Posterior vena cava (tissue), 2 donors: ENCODE measurements at places on chromosomes 5 and 9. TPM values are rescaled to one million over a fixed set of nuclear protein-coding genes. Genes with fewer than 3 reads are reported as not detected.

The ZFYVE16 gene
- total RNA-seq = 41.3 TPM

The ANKRD18B gene
- total RNA-seq = not detected

The PCDHA6 gene
- total RNA-seq = 0.14 TPM

The C9orf57 gene
- not detected for total RNA-seq

The FBN2 gene
- 6.3 TPM for total RNA-seq

- peak; percentile 84 for DNase-seq
Observed at GRCh38 chr5:56588636-56589480, 226.5 kb upstream of the MAP3K1 start.

GRCh38 chr9:118761016-118761790, 608.0 kb downstream of the BRINP1 start:
- no peak for DNase-seq

DNA sequence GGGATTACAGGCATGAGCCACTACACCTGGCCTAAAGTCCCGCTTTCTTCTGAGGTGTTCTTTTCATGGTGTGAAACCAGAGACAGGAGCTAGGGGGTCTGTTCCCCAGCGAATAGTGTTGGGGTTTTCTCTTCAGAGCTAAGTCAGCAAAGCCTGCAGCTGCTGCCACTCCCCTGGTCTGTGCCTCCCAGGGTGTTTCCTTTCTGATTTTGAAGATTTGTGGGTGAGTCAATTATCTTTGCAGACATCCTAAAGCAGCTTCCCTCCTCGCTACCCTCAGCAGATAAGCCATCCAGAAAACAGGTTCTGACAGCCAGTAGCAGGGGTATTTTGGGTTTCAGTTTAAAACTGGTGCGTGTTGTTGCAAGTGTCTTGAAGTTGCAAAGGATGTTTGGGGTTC, 72.0 kb upstream of the IQGAP2 start:
- DNase-seq = no peak

- no peak for DNase-seq
Observed at GRCh38 chr5:150301901-150302300, 804 bp downstream of the ARSI start.

DNA sequence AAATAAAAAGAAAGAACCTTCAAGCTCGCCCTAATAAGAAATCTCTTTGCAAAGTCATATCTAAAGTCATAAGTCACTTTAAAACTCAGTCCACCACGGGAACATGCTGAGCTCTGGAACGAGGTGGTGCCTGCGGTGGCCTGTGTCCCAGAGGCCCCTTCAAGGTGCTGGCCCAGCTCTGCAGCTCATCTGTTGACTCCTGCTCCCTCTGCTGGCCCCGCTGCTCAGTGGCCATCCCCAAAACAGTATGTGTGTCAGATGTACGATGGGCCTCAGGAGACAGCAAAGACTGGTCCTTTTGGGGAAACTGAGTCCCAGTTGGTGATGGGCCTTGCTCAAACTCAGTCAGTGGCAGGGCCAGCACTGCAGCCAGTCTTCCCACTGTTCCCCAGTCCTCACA, 22.8 kb upstream of the FOXB2 start:
- no peak for DNase-seq

DNA sequence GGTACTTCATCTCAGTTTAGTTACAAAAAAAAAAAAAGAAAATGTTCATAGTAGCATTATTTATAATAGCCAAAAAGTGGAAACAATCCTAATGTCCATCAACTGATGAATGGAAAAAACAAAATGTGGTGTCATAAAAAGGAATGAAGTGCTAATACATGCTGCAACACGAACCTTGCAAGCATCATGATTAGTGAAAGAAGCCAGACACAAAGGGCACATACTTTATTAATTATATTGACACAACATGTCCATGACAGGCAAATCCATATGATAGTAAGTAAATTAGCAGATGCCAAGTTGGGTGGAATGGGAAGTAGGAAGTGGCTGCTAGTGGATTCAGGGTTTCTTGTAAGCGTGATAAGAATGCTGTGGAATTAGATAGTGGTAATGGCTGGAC, 54.2 kb downstream of the PCDHGC5 start:
- DNase-seq = no peak

DNA sequence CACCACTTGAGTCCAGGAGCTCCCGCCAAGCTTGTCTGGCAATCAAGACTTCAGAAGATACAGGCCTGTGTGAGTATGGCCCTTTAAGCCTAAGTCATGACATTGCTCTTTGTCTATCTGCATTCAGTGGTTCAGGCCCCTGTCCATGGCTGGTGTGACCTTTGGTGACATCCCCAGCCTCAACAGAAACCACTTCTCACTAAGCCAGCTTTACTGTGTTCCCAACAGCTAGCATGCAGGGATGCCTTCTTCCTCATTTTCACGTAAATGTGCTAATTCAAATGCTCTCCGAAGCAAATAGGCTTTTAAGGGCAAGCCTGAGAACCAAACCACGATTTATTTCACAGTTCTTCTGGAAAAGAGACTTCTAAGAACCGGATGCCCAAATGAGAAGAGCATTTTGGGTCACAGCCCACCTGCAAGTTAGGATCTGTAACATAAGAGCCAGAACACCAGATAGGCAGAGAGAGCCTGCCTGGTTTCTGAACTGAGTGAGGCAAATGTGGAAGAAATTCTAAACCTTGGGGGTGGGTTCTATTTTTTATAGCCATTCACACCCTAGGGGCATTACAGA, 14.9 kb downstream of the CD180 start:
- no peak for DNase-seq

- DNase-seq = no peak
Observed at GRCh38 chr5:66367814-66368541, 223.9 kb downstream of the SREK1 start.
